ENCODE measurements at places on chromosomes 2 and 18. TPM values are rescaled to one million over a fixed set of nuclear protein-coding genes. Genes with fewer than 3 reads are reported as not detected.

The RRM2 gene
- total RNA-seq, result 4.2 TPM

- DNase-seq, result no peak
These were observed 36.6 kb downstream of the UPP2 start for GRCh38 chr2:158138255-158138654.

The UGT1A1 gene
- total RNA-seq, result not detected

DNA sequence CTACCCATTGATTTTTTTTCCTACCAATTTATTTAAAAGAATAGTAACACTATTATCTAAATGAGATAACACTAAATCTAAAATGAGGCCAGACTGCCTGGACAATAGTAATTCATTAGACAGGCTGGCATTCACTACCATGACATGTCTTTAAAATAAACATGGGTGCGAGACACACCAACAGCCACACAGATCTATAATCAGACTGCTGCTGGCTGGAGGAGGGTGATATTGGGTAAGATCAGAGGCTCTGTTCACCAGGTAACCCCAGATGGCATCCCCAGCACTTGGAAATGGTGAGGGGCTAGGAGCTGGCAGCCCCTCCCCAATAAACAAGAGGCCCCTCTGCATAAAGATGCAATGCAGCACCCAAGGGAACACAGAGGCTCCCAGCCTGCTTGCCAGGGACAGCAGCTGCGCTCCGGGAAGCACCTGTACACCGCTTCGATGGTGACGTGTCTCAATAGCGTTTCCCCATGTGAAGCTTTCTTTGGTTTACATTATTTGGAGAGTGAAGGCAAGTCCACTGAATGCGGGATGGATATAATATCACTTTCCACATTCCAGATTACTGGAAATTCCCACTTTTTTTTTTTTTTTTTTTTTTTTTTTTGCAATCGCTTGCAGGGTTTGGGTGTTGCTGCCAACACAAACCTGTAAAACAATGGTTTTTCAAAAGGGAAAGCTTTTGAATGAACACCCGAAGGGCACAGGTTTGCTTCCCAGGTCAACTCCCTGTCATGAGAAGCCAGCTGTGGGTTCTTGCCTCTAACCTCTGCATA lies 159.0 kb downstream of the ZNF516 start:
- no peak for DNase-seq

The VWC2L gene
- not detected for total RNA-seq

DNA sequence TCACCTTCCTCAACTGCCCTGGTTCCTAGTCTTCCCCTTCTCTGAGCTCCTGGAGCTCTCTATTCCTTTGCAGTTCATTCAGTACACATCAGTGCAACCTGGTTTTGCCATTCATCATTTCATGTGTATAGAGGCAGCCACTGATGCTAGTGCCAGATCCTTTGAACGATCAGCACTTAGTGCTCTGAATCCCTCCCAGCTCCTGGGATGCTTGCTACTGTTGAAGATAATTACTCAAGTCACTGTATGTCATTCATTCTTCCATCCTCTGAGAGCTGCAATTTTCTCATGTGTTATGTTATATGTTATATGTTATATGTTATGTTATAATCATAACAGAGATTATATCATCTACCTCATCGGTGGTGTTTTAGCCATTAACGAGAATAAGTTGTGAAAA lies 98.5 kb upstream of the UXS1 start:
- no peak for DNase-seq

DNA sequence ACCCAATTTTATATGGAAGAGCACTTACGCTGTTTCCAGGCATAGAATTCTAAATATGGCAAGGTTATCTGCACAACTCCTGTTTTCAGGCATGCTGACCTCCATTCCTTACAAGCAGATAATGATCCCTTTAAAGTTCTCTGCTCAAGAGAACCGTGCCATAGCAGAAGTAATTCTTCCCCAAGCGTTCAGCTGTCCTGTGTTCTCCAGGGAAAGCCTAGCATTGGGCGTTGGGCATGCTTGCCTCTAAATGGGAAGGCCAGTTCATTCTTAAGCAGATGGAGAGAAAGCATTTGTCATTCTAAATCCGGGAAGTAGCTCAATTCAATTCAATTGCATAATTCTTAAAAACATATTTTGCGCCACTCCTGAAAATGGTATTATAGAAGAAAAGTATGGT lies 55.7 kb upstream of the EML4 start:
- no peak for DNase-seq

GRCh38 chr2:174198846-174199564 lies 49.3 kb downstream of the OLA1 start:
- DNase-seq, result no peak

The HOXD1 gene
- total RNA-seq, result not detected

- DNase-seq, result peak; percentile 58
These were observed 537 bp upstream of the STAT4 start for GRCh38 chr2:191151331-191151730.

DNA sequence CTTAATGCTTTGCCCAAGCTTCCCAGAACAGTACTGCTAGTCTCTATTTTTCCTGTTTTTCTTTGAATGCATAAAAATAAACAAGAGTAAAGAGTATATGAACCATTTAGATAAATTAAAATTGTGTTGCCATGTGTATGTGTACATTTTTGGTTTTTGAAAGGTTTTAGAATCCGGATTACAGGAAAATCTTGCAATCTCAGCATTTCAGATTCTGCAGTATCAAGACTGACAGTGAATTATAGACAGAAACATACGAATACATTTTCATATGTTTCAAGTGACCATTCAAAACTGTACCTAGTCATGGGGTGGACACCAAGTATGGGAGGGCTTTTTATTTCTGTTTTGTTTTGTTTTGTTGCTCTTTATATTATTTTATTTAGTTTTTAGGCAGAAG lies 604.1 kb downstream of the LRP1B start:
- no peak for DNase-seq

DNA sequence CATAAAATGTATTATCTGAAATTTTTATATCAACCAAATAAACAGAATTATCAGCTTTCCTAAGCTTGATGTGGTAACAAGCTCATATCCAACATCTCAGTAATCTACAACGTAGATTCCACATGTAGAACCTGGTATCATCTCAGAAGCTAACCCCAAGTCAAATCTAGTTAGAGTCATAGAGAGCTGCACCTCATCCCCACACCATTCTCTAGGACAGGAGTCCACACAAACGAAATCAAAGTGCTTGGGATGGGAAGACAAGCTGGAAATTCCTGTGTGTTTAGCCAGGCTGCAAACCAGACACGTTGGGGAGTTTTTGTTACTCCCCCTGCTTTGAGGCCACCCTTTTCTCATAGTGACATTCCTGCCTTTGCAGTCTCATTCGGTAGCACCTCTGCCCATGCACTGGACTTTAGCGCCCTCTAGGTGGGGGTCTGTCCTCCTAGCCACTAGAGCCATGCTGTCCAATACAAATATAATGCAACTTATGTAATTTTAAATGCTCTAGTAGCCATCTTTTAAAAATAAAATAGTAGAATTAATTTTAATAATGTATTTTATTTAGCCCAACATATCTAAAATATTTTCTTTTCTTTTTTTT lies 28.1 kb upstream of the SATB2 start:
- no peak for DNase-seq

The GLI2 gene
- total RNA-seq, result 2.2 TPM

- no peak for DNase-seq
These were observed 126.9 kb downstream of the SOX11 start for GRCh38 chr2:5818961-5819600.

- no peak for DNase-seq
These were observed 80.4 kb upstream of the ZCCHC2 start for GRCh38 chr18:62442391-62442790.

The LHCGR gene
- 0.11 TPM for total RNA-seq

GRCh38 chr2:111111101-111111755 lies 9.5 kb upstream of the BCL2L11 start:
- no peak for DNase-seq

GRCh38 chr2:67716895-67717396 lies 319.8 kb downstream of the ETAA1 start:
- DNase-seq, result no peak

The NCL gene
- total RNA-seq, result 218 TPM

- DNase-seq, result no peak
These were observed 183.8 kb downstream of the DYM start for GRCh38 chr18:49276680-49277079.

- no peak for DNase-seq
These were observed 301.2 kb downstream of the AGPS start for GRCh38 chr2:177693658-177694339.

GRCh38 chr2:42141687-42142546 lies 27.2 kb upstream of the EML4 start:
- no peak for DNase-seq

Measured in Right ventricle myocardium inferior (tissue), 1 donor.